ENCODE measurements at places on chromosomes 2 and 18.
A peak's percentile ranks its signal among the peaks of the same experiment; 100 is the strongest.

- no peak for DNase-seq
Measured at GRCh38 chr2:180985771-180986395, 5.5 kb downstream of the UBE2E3 start.

DNA sequence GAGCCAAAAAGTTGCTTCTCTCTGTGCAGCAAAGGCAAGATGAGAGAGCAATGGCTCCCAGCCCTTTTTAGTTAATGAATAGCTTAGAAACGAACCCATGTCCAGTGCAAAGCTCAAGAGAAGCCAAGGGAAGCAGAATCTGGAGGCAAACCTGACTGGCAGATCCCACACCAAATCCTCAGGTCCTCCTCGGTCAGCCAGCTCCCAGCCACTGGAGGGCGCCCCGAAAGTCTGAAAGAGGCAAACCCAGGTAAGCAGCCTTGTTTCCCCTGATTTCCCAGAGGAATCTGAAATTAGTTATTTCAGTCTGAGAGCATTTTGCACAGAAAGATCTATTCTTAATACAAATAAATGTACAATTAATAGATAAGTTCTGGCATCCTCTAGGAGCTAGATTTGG lies 71.3 kb upstream of the PID1 start:
- DNase-seq, result no peak

DNA sequence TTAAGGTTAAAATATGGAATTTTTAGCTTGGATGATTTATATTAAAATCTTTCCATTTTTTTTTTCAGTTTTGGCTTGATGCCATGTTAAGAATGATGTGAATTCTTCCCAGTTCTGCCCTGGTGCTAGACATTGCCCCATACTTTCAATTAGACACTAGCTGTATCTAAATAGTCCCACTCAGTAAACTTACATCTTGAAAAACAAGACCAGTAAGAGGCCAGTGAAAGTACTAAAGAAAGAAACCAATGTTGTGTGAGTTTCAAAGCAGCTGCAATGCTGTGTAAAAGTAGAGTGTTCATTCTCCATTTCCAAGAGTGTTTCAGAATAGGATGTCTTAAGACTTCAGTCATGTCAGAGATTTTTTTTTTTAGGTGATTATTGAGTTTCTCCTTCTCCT lies 40.0 kb upstream of the CYBRD1 start:
- DNase-seq, result no peak

DNA sequence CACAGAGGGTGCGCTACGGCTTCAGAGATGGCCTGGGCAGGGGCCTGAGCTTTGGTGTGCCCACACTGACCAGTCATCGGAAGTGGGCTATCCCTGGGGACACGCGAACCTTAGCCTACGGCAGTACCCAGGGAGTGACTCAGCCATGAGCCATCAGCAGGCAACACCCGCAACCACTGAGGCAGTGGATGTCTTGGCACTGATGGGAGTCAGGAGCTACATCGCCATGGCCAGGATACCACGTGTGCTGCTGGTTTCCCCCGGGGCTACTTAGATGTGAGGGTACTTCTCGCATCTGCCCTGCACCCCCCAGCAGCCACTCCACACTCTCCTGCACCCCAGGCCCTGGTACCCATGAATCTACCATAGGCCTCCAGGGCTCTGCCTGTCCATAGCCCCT lies 12.8 kb upstream of the HPCAL1 start:
- no peak for DNase-seq

DNA sequence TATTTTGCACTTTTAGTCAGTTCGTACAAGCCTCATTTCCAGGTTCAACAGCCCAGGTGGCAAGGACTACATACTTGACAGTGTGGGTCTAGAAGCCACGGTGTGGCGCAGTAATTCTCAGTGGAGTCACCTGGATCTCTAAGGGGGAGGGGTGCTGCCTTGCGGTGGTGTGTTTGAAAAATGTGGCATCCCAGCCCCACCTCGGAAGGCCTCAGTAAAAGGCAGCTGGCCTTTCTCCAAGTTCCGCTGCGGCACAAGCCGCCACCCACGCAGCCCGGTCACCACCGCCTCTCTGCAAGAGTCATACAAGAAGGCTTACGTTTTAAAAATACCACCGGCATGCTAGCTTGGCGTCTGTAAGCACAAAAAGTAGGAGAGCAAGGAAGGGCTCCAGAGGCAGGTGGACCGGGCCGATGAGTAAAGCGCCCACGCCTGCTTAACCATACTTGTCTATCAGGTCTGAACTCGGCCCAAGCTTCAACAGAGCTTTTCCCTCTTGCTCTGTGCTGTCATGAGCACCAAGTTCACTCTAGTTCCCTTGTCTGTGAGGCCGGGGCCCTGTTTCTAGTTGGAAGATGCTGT lies 49.5 kb downstream of the SPRED2 start:
- peak; percentile 39 for DNase-seq

DNA sequence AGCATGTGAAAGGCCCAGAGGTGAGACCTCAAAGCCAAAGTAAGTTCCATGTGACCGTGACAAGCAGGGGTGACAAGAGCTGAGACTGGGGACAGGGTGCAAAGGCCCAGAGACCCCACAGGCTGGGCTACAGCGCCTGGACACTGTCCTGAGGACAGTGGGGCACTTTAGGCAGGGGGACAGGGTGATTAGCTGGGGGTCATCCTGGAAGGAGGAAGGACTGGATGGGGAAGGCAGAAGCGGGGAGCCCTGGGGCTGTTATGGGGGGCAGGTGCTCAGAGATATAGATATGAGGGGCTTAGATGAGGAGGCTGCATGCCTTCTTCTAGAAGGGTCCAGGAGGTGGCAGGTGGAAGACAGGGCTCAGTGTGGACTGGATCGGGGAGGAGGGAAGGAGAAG lies 31.5 kb downstream of the KIF1A start:
- DNase-seq, result no peak

- no peak for DNase-seq
Measured at GRCh38 chr2:237616734-237617586, 10.4 kb upstream of the LRRFIP1 start.

DNA sequence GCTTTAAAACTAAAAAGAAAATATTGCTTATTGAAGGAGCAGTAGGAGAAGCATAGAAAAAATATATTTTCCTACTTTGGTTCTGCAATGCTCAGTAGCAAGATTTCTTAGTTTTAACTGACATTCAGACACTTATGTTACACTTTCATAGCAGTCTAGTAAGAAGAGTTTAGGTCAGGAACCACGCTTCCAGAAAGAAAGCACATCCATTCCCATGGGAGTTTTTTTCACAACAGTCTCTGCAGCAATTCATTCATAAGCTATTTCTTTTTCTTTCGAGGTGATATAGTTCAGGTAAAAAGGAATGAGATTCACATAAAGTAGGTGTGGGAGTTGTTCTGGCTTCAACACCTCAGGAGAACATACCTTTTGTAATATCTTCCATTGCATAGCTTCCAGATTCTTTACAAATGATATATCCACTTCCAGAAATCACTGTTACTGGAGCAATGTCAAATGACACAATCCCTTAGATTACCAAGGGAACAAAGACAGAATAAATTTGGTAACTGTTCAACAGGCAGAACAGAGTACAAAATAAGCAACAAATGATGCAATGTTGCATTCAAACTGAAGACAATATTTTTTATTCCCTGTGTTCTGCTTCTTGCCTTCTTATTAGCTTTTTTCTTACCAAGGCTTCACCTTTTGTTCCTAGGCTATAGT lies 95.2 kb upstream of the GULP1 start:
- DNase-seq, result no peak

- no peak for DNase-seq
Measured at GRCh38 chr2:153717060-153717459, 154.7 kb upstream of the GALNT13 start.

DNA sequence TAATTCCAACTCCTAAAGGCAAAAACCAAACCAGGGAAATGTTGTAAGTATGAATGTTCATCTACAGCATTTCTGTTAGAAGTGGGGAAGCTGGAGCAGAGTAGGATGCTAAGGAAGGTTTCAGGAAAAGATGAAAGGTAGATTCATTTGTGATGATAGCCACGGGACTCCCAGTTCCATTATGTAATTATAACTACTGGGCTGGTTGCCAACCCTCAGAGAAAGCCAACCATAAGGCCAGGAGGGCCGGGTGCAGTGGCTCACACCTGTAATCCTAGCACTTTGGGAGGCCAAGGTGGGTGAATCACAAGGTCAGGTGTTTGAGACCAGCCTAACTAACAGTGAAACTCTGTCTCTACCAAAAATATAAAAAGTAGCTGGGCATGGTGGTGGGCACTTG lies 288.9 kb upstream of the ETAA1 start:
- no peak for DNase-seq

DNA sequence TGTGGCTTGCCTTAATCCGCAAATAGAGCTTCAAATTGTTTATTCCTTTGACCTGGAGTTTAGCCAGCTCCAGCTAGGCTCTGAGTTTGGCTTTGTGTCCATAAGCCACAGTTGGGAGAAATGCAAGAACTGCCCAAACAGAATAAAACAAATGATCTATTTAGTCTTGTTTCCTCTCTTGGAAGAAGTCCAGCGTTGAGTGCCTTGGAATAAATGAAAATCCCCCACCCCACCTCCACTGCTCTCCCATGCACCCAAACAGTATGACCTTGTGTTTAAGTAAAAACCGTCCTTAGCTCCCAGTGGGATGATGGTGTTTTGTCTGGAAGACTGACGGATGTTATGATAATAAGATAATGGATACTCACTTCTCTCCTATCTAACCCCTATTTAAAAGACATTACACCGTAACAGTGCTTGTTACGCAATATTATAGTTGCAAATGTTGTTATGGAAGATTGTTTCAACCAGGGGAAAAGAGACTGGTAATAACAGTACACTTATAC lies 3.2 kb upstream of the SERPINE2 start:
- DNase-seq, result no peak

DNA sequence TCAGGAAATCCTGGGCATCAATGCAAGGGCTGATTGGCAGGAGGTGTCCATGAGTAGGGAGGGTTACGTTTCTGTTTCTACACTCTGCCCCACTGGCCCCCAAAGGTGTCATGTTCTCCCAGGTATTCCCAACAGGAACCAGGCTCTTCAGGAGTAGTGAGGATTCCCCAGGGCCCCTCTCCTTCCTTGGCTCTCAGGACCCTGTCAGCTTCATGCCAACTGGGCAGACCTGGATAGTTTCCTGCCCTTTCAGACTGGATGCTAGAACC lies 480.6 kb upstream of the HS6ST1 start:
- no peak for DNase-seq

DNA sequence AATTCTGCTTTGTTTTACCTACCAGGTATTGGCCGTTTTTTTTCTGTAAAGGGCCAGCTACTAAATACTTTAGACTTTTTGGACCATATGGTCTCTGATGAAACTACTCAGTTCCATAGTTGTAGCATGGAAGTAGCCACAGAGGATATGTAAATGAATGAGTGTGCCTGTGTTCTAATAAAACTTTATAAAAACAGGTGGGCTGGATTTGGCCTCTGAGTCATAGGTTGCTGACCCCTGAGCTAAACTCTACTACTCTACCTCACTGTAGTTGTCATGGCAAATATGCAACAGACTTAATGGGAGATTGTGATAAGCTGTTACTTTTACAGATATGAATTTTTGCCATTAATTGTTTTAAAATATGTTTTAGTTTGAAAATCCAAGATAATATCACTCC lies 19.7 kb downstream of the CLIP4 start:
- DNase-seq, result no peak

Data from CD4-positive, alpha-beta T cell (primary cell).